ENCODE measurements at places on chromosomes 7 and 10. TPM values are rescaled to one million over a fixed set of nuclear protein-coding genes. Genes with fewer than 3 reads are reported as not detected.
A peak's percentile ranks its signal among the peaks of the same experiment; 100 is the strongest.

The GNG11 gene
- 49.7 TPM for polyA plus RNA-seq

- DNase-seq, result no peak
Observed at GRCh38 chr7:78499283-78499682, 700.7 kb downstream of the PHTF2 start.

The TSPAN13 gene
- 27.8 TPM for polyA plus RNA-seq

DNA sequence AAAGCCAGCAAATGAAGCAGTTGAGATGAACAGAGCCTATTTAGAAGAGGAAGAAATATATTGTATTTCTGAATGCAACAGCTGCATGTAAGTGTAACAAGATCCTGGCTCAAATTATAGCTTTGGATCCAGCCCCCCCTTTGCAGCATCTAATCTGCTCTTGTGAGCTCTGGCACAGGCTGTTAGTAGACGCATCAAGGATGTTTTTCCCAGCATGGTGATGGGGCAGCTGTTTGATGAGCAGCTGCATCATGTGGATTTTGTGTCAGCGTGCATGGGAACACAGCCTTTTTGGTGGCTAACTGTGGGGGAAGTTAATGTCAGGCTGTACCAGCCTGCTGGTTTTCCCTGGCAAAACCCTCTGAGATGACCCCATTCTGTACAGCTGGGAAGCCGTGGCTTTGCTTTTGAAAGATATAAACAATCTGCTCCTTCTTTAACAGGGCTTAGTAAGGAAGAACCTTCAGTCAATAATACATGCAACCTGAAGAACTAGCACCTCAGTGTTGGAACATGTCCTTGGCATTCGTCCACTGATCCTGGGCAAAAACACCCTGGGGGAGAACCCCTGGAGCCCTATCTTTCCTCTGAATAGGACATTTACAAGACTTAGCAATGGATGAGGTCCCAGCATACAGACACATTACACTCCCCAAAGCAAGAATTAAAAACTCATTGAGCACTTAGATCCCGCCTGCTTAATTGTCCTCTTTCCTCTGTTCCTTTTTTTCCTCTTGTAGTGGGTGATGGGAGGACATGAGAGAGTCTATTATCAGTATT lies 70.6 kb downstream of the NPS start:
- DNase-seq, result no peak

DNA sequence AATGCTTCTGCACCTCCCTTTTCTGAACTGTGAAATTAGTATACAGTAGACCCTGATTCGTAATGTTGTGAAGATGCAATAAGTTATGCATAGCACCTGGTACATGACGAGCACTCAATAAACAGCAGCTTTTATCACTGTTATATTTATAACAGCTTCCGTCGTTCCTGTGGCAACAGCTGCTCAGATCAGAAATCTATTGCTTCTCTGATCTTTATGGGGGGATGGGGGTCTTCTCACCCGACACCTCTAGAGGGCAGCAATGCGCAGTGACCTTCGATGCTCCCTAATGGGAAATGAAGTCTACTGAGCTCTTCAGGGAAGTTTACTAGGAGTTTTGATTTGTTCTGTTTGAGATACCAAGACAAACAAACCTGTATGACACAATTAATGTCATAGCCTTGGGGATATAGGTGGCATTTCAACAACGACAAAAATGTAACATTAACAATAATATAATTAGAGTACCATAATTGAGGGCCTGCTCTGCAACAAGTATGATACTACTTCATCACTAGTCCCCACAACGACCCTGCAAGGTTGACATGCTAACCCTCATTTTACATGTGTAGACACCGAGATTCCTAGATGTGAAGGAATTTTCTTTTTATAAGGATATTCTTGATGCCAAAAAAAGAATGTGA lies 289.6 kb downstream of the SFMBT2 start:
- peak; percentile 46 for DNase-seq

The COL26A1 gene
- polyA plus RNA-seq, result 22.3 TPM

DNA sequence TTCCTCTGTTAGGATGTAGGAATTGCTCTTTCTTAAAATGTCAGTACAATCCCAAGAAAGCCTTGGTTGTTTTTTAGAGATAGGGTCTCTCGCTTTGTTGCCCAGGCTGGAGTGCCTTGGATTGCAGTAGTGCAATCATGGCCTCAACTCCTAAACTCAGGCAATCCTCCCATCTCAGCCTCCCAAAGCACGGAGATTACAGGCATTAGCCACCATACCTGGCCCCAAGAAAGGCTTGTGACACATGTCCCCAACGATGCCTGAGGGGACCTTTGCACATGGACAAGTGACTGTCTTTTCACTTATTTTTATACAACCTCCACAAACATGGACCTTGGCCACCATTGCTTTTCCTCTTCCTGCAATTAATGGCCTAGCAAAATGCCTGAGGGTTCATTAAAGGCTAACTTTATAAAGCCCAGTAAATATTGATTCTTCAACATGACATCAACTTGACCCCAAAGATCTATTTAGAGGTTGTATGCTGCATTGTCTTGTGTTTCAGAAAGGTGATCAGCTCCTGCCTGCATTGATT lies 10.0 kb upstream of the SPOCK2 start:
- DNase-seq, result no peak

DNA sequence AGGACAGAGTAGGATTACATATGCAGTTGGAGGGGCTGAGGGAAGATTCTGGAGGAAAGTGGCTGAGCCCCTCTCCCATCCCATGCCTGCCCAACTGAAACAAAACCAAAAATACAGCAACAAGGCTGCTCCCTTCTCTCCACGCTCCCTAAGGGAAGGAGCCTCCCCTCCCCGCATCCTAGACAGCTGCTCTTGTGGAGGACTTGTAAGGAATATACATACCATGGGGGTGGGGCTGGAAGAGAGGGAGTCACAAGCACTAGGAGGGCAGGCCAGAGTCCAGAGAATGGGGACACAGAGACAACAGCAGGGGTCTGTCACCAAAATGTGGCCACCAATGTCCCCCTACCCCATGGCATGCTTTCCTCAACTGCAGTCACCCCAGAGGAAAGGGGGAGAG lies 13.2 kb downstream of the LDB1 start:
- DNase-seq, result no peak

The RBM17 gene
- 203 TPM for polyA plus RNA-seq

- no peak for DNase-seq
Observed at GRCh38 chr7:91541641-91542040, 277.4 kb downstream of the FZD1 start.

GRCh38 chr10:117546020-117546580 lies 3.6 kb downstream of the EMX2 start:
- DNase-seq, result no peak

- DNase-seq, result no peak
Observed at GRCh38 chr7:50212666-50213621, 91.6 kb upstream of the IKZF1 start.

GRCh38 chr7:122305475-122306319 lies 1.1 kb upstream of the FEZF1 start:
- no peak for DNase-seq

DNA sequence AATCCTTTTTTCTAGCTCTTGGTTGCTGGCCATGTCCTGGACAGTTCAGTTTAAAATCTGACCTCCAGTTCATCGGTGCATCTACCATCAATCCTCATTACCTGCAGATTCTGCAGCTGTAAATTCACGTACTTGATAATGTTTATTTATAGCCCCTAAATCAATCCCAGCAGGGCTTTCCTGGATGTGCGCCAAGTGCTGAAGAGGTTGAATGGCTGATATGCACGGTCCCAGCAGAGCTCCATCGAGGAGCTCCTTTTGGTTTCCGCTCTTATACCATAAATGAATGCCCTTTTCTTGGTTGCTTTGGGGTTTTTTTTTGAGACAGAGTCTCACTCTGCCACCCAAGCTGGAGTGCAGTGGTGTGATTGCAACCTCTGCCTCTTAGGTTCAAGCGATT lies 91.2 kb upstream of the CCZ1B start:
- DNase-seq, result no peak

DNA sequence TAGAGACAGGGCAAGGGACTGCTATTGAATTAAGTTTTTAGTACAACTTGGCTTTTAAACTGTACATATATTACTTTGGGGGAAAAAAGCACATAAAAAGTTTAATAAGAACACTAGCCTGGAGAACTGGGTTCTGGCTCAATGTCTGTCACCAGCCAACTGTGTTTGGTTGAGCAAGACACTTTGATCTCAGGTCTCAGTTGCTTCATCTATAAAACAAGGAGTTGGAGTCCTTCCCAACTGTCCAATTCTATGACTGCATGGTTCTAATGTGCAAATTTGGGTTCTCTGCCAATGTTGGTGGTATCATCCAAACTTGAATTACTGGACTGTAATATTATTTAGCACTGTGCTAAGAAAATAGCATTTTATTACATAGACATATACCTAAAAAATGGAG lies 50.3 kb downstream of the ATXN7L1 start:
- no peak for DNase-seq

DNA sequence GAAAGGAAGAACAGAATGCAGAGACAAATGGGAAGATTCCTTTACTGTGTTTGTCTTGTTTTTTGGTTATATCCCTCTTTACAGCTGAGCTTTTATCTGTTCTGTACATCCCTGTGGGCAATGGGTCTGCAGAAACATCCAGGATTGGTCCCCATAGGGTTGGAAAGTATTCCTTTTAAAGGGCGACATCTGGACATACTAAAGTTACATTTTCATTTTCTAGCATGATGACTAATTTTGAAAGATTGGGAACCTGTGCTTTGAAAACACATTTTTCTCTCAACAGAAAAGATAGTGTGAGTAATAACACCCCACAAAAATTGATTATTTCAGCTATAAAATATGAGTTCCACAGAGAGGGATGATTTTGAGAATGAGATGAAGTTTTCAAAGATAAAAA lies 435.8 kb downstream of the GPAM start:
- DNase-seq, result no peak

The BMPER gene
- polyA plus RNA-seq, result 29.1 TPM

- DNase-seq, result no peak
Observed at GRCh38 chr10:32189400-32190084, 133.3 kb upstream of the KIF5B start.

The RTKN2 gene
- polyA plus RNA-seq, result 11.6 TPM

GRCh38 chr7:152514771-152515105 lies 78.9 kb upstream of the KMT2C start:
- no peak for DNase-seq

DNA sequence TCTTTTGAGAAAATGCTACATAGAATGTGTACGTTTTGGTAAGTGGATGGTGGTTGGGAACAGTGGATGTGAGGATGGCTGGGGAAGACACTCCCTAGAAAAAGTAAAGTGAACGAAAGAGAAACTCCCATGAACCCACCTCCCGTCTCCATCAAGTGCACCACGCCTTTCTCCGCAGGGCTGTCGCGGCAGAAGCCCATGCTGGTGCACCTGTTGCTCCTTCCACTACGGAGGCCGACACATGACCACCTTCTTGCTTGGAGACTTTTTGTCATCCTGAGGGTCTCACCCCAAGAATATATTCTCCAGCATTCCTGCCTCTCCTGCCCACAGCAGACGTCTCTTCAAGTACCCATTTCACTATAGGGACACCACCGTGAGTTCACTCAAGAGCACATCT lies 630.4 kb upstream of the PFKP start:
- no peak for DNase-seq

The VSTM2A gene
- polyA plus RNA-seq, result 2.0 TPM

DNA sequence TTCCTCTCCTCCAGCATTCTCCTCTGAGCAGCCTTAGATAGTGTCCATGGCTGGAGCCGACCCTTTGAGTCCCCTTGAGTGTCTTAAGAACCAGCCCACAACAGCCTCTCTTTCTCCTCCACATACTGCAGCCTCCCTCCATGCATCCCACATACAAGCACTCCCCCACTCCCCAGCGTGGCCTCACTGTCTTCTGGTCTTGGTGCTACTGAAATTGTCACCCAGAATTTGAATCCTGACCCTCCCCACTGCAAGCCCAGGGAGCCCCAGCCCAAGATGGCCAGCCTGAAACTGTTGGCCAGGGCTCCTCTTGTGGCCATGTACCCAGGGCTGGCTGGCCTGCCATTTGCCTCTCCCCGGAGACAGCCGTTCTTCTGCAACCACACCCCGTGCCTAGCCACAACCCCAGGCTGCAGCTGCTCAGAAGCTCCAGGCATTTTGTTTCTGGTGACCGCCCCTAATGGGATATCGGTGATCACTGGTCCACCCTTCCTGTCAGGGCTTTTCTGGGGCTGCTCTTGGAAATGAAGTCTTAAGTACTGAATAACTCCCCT lies 18.8 kb upstream of the SH2D4B start:
- DNase-seq, result no peak

DNA sequence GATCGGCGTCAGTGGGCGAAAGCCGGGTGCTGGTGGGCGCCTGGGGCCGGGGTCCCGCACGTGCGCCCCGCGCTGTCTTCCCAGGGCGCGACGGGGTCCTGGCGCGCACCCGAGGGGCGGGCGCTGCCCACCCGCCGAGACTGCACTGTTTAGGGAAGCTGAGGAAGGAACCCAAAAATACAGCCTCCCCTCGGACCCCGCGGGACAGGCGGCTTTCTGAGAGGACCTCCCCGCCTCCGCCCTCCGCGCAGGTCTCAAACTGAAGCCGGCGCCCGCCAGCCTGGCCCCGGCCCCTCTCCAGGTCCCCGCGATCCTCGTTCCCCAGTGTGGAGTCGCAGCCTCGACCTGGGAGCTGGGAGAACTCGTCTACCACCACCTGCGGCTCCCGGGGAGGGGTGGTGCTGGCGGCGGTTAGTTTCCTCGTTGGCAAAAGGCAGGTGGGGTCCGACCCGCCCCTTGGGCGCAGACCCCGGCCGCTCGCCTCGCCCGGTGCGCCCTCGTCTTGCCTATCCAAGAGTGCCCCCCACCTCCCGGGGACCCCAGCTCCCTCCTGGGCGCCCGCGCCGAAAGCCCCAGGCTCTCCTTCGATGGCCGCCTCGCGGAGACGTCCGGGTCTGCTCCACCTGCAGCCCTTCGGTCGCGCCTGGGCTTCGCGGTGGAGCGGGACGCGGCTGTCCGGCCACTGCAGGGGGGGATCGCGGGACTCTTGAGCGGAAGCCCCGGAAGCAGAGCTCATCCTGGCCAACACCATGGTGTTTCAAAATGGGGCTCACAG lies 1.1 kb downstream of the EGFR start:
- no peak for DNase-seq

DNA sequence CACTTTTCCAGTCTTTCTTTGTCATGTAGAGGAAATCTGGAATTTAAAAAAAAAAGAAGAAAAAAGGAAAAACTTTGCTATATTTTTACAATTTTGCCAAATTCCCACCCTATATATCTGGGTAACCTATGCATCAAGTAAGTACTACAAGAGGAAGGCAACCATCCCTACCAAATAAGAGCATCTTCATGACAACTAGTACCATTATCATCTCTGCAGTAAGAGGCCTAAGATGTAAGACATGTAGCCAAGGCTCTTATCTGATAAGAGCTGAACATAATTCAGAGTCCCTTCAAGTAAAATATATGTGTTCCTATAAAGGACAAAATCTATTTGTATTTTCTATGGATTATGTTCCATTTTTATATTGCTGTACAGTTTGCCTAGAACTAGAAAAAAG lies 3.5 kb downstream of the THAP5 start:
- no peak for DNase-seq

GRCh38 chr7:82851121-82851520 lies 311.6 kb downstream of the PCLO start:
- DNase-seq, result no peak

DNA sequence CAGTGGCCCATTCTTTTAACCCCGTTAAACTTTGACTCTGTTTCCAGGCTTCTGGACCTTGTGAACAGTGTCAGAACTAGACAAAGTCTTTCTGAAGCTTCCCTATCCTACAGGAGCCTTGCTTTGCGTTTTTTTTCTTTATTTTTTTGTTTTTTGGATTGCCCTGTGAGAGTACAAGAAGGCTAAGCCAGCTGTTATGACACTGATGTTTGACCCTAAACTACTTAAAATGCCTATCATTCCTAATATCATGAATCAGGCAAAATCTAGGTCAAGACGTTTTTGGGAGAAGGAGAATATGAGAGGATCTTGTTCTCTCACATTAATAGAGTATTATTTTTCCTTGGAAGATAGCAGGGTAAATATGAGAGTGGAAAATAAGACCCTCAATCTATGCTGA lies 79.8 kb downstream of the EPDR1 start:
- no peak for DNase-seq

All from renal cortex interstitium (tissue), 15 donors.